ENCODE measurements at places on chromosomes 13 and 19.

- DNase-seq: no peak
Measured at GRCh38 chr19:17076543-17076991, 990 bp downstream of the MYO9B start.

DNA sequence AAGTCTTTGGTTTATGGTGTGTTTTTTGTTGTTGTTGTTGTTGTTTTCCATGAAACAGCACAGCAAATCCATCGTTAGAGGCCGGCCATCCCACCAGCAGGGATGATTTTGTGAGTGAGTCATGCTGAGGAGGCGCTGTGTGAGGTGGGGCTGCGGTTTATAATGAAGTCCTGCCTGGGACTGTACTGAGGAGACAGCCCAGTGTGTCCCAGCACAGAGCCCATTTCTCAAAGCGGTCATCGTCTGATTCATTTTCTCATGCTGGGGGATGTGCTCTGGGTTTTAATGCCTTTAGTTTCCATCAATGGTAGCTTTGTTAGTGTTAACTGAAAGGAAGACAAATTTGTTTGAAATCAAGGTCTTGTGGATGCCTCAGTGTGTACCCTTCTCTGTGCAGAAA, 129.3 kb upstream of the SERP2 start:
- no peak for DNase-seq

GRCh38 chr13:35781036-35782000, 304.8 kb upstream of the MAB21L1 start:
- DNase-seq: no peak

- DNase-seq: no peak
Measured at GRCh38 chr13:97057176-97057575, 62.9 kb upstream of the OXGR1 start.

GRCh38 chr19:1438035-1438932, at the start of gene RPS15:
RPS15 (plus strand) TSS chr19:1438396; CDS start chr19:1438426, 30 bp downstream.
- peak; percentile 93 for DNase-seq

- no peak for DNase-seq
Measured at GRCh38 chr13:27311518-27312210, 41.0 kb downstream of the RASL11A start.

GRCh38 chr13:105016266-105016665, 1519.2 kb downstream of the EFNB2 start:
- DNase-seq: no peak

- DNase-seq: no peak
Measured at GRCh38 chr13:93248627-93249047, 22.0 kb downstream of the GPC6 start.

DNA sequence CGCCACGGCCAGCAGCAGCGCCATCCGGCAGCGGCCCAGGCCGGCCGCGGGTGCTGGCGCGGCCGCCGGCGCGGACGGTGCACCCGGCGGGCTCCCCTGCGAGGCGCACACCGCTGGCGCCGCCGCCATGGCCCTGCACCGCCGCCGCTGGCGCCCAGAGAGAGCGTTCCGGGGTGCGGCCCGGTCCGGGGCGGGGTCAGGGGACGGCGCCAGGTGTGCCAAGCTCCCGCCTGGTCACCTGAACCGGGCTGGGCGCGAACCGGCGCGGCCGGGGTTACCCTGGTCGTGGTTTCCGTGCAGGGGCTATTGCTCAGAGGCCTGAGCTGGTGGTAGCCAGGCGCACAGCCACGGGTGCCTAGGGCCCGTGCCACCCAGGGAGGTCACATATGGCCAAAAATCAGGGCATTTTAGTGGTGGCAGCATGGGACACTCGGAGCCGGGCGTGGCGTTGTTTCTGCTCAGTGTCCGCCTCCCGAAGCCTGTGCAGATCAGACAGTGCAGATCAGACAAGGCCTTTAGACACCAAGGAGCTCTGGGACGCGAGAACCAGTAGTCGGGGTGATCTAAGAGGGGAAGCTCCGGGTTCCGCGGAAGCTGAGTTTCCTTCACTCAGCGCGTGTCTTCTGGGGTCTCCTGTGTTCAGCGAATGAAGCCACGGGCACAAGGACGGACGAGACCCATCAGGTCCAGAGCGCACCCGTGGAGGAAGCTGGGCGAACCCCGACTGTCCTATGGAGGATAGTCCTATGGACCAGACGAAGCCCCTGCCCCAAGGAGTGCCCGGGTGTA, at the start of gene TMEM238:
TSS of gene TMEM238 (minus strand) at position 162 of the 789 bp plus-strand sequence. CDS start at position 129, 33 bp downstream.
- DNase-seq: peak; percentile 45

DNA sequence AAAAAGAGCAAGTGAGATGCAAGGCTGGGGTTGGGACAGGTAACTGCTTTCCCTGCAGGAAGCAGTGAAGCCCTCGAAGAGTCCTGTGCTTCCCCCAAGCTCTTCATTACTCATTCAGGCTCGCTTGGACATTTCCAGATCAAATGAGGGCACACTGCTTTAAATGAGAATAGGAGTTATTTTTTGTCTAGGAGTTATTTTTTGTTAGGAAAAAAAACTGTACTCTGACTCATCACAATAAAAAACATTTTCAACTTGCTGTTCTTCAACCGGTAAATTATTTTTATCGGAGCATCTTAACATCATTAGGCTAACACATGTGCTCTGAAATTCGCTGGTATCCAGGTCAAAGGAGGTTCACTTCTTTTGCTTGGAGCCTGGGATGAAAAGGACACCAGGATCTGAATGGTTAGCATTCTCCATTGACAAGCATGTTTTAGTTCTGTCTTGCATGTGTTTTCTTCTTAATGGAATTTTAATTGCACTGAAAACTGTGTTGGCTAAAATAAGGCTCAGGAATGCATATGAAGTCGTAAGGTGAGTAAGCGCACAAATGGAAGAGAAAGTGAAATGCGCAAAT, 80.7 kb upstream of the STK24 start:
- DNase-seq: no peak

GRCh38 chr13:38483623-38484022, 134.0 kb downstream of the UFM1 start:
- no peak for DNase-seq

DNA sequence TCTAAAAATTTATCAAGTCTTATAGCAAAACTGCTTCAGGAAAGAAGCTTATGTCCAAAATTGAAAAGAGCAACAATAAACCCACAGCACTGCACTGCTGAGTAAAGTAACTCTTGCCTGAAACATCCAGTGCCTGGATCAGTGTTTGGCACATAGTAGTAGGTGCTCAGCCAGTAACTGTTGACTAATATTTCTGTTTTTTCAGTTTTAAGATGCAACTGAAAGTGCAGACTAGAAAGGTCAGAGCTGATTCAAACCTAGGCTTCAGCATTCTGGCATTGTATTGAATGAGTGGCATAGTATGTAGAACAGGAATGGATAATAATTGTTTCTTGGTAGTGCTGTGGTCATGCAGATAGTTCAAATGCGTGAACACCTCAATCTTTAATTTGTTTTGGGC, 67.6 kb downstream of the UBL3 start:
- DNase-seq: no peak

GRCh38 chr13:78131811-78132210, 213.2 kb upstream of the EDNRB start:
- no peak for DNase-seq

- no peak for DNase-seq
Measured at GRCh38 chr13:76556627-76557026, 329.6 kb downstream of the KCTD12 start.

DNA sequence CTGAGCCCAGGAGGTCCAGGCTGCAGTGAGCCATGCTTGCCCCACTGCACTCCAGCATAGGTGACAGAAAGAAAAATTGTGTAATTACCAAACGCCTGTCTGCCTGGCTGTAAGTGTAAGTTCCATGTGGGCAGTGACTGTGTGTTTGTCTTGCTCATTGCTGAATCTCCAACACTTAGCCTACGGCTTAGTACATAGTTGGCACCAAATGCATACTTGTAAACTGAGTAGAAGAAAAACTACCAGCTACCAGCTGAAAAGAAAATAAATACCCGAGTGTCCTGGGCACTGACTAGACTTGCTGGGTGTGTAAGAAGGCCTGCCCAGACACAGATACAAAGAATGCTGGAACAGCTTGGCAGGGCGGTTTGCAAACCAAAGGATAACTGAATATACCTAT, 2.7 kb upstream of the CEBPG start:
- DNase-seq: no peak

All from NCI-H774 (cell line).